ENCODE measurements at places on chromosomes 12 and 14. TPM values are rescaled to one million over a fixed set of nuclear protein-coding genes. Genes with fewer than 3 reads are reported as not detected.

The KRT85 gene
- not detected for polyA plus RNA-seq

The EPYC gene
- polyA plus RNA-seq: not detected

The SYNE2 gene
- polyA plus RNA-seq: 3.9 TPM

The CCDC196 gene
- polyA plus RNA-seq: 0.65 TPM

The AGAP2 gene
- 0.48 TPM for polyA plus RNA-seq

The IKZF4 gene
- polyA plus RNA-seq: 1.0 TPM

The PSMB11 gene
- not detected for polyA plus RNA-seq

The KRT82 gene
- not detected for polyA plus RNA-seq

The ANKRD9 gene
- 0.50 TPM for polyA plus RNA-seq

The CPNE6 gene
- 30.4 TPM for polyA plus RNA-seq

The PRR4 gene
- polyA plus RNA-seq: 22.1 TPM

The OTUB2 gene
- 4.2 TPM for polyA plus RNA-seq

The PRKD1 gene
- polyA plus RNA-seq: 18.8 TPM

The IL31 gene
- polyA plus RNA-seq: not detected

The CLEC12A gene
- polyA plus RNA-seq: not detected

The C3AR1 gene
- polyA plus RNA-seq: not detected

The MFAP5 gene
- not detected for polyA plus RNA-seq

The ANAPC7 gene
- polyA plus RNA-seq: 48.7 TPM
